ENCODE measurements at places on chromosomes 3 and 15.

DNA sequence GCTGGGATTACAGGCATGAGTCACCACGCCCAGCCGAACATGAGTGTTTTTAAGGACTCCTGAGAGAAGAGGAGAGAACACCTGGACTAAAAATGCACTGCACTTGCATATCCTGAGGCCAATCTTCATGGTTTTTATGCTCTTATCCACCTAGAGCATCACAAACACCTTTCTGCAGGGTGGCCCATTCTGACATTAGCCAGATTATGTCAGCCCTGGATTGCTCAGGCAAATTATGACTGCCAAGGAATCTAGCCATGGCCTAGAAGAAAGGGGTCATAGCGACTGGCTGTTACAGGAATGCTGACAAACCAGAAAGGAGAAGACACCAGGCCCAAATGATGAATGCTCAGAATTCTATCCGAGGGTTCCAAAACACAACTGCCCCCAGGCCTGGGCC lies 40.9 kb upstream of the HERC1 start:
- DNase-seq: no peak

GRCh38 chr3:118782755-118783202 lies 251.9 kb downstream of the IGSF11 start:
- no peak for DNase-seq

GRCh38 chr15:68578980-68579935 lies at the start of gene CORO2B:
TSS of gene CORO2B (plus strand) at chr15:68578993. CDS start at chr15:68579263, 270 bp downstream.
- DNase-seq: peak; percentile 50

GRCh38 chr15:87038404-87038803 lies 958.7 kb downstream of the AGBL1 start:
- no peak for DNase-seq

- DNase-seq: no peak
Observed at GRCh38 chr3:123813876-123814275, 70.3 kb downstream of the MYLK start.

- no peak for DNase-seq
Observed at GRCh38 chr15:80468796-80469195, 64.6 kb downstream of the ARNT2 start.

- no peak for DNase-seq
Observed at GRCh38 chr15:91465086-91465485, 365.0 kb downstream of the SV2B start.

GRCh38 chr3:107938143-107938542 lies 152.7 kb downstream of the CD47 start:
- DNase-seq: no peak
